ENCODE measurements at places on chromosomes 2 and 18.
A peak's percentile ranks its signal among the peaks of the same experiment; 100 is the strongest.

GRCh38 chr2:10297191-10297830, 5.4 kb upstream of the HPCAL1 start:
- DNase-seq: no peak

- no peak for DNase-seq
Measured at GRCh38 chr2:200746301-200746700, 65.4 kb upstream of the BZW1 start.

DNA sequence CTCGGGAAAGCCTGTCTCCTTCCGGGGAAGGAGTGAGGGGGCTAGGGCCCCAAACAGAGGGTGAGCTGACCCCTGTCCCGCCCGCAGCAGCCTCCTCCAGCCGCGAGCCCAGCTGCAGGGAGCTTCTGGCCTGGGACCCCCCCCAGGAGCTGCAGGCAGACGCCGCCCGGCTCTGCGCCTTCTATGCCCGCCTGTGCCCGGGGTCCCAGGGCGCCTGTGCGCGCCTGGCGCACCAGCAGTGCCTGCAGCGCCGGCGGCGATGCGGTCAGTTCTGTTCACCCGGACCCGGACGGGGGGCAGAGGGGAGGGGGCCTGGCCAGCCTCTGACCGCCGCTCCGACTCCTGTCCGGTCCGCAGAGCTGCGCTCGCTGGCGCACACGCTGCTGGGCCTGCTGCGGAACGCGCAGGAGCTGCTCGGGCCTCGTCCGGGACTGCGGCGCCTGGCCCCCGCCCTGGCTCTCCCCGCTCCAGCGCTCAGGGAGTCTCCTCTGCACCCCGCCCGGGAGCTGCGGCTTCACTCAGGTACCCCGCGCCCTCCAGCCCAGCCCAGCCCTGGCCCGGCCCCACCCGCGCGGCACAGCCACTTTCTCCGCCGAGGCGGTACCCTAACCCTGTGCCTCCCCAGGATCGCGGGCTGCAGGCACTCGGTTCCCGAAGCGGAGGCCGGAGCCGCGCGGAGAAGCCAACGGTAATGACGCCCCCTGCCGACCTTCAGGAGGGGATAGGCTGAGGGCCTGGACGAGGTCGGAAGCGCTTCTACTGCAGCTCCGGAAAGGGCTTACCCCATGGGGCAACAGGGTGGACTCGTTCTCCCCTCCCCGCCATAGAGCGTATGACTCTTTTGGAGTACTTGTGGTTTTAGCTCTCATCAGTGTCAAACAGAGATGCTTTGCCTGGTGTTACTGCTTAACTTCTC, 2.0 kb upstream of the CHRND start:
- DNase-seq: no peak

DNA sequence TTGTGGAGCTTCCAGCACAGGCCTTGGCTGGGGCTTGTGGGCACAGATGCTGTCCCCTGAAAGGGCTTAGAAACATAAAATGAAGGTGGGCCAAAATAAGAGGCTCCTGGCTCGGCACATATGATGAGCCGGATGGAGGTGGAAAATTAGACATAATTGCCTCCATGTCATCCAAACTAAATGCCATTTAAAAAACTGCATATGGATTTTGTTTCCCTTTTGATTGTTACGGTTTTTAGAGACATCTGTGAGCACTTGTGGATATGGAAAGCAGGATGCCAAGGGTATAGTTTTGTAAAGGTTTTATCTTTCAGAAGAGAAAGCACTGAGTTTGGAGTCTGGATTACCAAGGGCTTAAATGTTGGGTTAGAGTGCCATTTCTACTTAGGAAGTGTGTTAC, 498.3 kb downstream of the RIT2 start:
- no peak for DNase-seq

GRCh38 chr2:217326238-217327022, 466.6 kb upstream of the TNP1 start:
- no peak for DNase-seq

- no peak for DNase-seq
Measured at GRCh38 chr2:227865291-227865690, 6.1 kb upstream of the DAW1 start.

DNA sequence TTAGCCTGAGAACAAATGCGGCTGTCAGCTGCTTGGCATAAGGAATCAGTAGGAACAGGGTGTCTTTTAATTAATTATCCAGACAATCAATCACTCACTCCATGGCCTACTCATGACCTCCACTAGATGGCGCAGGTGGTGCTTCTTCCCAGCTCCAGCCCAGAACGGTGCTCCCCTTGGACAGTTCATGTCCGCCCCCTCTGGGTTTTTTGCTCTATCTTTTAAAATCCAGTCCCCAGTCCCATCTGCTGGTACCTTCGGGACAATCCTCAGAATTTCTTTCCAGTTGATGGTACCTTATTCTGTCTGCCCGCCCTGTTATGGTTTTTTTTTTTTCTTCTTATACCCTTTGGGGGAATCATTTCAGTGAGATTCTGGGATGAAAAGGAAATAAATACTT, 99.8 kb downstream of the CACNB4 start:
- DNase-seq: peak; percentile 2

DNA sequence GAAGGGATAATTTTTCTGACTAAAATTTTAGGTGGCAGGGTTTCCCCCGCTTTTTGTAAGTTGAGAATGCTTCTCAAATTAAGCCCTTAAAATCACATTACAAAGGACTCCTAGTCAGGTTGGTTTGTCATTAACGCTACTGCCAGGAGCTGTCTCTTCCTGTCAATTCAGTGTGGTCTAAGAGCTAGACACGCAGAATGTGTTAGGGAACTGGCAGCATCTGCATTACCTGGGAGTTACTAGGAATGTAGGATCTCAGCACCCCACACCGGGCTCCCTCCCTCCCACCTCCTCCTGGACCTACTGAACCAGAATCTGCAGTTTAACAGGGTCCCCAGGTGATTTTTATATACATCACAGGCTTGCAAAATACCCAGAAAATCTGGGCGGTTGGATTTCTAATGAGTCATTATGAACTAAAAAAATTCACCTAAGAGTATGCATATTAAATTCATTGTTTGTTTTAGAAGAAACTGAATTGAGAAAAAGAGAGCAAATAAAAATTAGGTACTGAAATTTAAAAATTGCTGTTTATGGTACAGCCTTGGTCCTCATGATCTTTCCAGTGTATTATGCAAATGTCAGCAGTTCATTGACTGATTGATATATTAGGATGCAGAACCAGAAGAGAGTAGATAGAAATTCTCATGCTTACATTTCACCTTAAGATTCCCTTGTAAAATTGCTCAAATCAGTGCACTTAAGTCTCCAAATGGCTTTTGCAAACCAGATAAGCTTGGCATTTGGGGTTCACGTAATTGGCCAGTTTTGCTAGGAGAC, 130.9 kb upstream of the ITGA6 start:
- no peak for DNase-seq

DNA sequence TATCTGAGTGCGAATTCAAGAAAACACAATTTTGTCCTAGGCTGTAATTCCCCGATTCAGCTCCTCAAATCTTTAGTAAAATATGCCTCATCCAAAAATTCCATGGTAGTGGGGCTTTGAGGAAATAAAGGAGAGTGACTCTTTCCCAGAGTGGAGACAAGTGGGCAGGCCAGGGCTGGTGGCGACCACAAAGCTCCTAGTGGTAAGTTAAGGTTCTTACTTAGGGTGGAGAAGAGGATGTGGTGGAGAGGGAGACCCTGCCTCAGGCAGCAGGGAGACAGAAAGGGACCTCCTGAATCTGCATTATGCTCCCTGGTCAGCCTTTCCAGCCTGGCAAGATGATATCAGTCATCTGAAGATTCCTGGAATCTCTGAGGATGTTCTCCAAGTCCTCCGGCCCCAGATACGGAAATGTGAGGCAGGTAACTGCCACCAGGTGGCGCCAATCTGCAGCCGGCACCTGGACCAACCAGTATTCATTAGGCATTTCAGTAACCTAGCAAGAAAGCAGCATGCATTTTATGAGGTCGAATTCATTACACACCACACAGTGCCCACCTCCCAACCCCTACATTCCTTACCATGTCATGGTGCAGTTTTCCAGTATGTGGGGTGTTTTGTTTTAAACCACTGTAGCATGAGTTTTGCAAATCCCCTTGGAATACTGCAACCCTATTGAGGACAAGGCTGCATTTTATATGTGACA, 106.4 kb downstream of the POLE4 start:
- DNase-seq: no peak

DNA sequence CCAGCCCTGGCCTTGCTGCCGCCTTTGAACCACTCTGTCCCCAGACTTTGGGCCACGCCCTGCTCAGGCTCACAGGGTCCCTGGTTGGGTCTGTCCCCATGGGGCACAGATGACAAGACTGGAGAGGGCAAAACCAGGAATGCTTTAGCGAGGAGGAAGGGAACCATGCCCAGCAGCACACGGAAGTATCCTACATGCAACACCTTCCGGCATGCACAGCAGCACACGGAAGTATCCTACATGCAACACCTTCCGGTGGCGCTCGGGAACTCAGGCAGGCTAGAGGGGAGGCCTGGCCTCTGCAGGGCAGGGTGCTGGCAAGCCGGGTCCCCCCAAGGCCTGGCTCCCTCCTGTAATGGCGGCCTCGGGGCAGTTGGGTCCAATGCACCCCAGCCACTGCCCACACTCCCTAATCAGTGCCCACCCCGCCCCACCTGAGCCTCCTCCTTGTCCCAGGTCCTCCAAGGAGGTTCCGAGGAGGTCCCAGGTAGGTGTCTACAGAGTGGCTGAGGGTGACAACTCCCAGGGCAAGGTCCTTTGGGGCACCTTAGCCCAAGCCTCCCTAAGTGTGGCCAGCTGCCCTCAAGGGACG, 33.6 kb upstream of the SNED1 start:
- DNase-seq: no peak

GRCh38 chr2:75356865-75357264, 157.5 kb upstream of the TACR1 start:
- DNase-seq: no peak

DNA sequence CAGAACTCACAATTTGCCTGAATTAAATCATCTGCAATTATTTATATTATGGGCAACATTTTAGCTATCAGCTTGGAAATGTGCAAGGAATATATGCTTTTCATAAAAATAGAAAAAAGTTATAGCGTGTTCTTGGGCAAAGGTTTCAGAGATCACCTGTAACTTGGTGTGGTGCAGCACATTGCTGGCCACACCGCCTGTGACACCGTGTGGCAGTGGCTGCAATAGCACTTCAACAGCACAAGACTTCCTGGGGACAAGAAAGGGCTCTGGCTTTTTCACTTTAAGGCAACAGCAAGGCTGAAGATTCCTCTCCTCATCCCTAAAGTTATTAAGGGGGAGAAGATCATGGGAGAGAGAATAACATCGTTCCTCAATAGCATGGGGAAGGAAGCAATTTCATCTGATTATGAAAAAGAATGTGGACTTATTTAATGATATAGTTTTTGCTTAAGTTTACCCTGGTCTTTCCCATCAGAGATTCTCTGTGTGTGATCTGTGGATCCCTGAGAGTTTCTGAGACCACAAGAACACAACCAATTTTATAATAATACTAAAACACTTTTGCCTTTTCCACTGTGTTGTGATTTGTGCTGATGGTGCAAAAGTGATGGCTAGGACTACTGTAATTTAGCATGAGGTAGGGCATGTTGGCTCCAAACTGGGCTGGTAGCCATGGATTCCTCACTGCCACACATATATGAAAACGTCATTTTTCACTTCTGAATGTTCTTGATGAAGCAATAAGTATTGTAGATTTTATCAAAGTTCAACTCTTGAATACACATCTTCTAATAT, 15.0 kb upstream of the SERPINB3 start:
- DNase-seq: no peak

- no peak for DNase-seq
Measured at GRCh38 chr2:222722327-222722946, 51.0 kb downstream of the MOGAT1 start.

GRCh38 chr2:10437806-10438205, 10.3 kb downstream of the ODC1 start:
- DNase-seq: no peak

DNA sequence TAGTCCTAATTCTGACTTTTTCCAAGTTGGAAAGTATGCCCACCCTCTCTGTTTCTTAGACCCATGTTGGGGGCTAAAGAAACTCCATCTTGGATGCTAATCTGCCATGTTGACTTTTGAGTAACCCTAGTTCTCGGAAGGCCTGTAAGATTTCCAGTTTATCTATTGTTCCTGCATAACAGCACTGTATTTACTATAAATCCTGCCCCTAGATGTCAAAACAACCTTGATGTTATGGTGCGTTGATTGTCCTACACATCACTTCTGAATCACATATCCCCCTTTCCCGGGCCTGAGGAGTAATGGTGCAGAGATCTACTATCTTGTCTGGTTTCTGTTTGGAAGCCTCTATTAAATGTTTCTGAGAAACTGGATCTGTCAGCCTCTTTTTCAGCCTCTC, 116.7 kb downstream of the ALK start:
- no peak for DNase-seq
